ENCODE measurements at places on chromosomes 4 and X.

DNA sequence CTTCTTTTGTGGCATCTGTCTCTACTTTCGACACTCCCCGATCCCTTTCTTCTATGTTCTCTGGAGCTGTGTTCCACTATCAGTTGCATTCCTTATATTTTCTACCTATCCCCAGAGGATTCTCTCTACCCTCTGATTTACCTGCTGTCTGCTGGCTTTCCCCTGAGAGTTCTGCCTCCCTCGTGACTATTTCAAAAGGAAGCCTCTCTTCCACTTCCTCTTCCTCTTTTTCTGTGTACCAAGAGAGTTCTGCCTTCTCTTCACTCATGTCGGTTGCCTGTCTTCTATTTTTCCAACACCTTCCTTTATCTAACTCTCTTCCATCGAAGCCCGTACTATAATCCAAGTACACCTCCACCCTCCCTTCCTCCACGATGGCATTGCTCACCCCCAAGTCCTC is 631.7 kb downstream of the SMARCA1 start:
- no peak for DNase-seq

- DNase-seq, result no peak
These were observed 132.7 kb downstream of the BTC start for GRCh38 chr4:74661427-74662201.

DNA sequence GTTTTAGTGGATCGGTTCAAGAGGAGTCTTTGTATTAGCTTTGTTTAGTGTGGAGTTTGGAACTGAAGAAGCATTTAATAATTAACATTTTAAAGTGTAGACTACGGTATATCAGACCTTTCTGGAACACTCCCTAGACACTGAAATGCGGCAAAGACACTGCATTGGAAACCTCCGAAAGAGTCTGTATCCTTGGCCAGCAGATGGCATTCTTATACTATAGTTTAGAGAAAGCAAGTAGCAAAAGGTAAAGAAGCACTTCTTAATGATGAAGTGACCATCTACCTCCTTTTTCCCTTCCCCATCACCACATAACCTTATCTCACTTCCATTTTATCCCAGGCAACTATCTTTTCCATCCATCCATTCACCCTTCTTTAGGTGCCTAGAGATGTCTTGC is 7.6 kb downstream of the FABP2 start:
- no peak for DNase-seq

GRCh38 chr4:86442881-86443280 is 83.0 kb upstream of the MAPK10 start:
- DNase-seq, result no peak

GRCh38 chr4:1239141-1239949 is 9.6 kb downstream of the CTBP1 start:
- DNase-seq, result no peak

GRCh38 chrX:149845385-149845784 is 35.6 kb upstream of the MAGEA8 start:
- DNase-seq, result no peak

- no peak for DNase-seq
These were observed 81.2 kb downstream of the APOOL start for GRCh38 chrX:85084770-85085393.

- DNase-seq, result no peak
These were observed 59.4 kb downstream of the TSC22D3 start for GRCh38 chrX:107716118-107716684.

GRCh38 chr4:83022724-83023450 is 12.1 kb upstream of the COPS4 start:
- DNase-seq, result no peak

DNA sequence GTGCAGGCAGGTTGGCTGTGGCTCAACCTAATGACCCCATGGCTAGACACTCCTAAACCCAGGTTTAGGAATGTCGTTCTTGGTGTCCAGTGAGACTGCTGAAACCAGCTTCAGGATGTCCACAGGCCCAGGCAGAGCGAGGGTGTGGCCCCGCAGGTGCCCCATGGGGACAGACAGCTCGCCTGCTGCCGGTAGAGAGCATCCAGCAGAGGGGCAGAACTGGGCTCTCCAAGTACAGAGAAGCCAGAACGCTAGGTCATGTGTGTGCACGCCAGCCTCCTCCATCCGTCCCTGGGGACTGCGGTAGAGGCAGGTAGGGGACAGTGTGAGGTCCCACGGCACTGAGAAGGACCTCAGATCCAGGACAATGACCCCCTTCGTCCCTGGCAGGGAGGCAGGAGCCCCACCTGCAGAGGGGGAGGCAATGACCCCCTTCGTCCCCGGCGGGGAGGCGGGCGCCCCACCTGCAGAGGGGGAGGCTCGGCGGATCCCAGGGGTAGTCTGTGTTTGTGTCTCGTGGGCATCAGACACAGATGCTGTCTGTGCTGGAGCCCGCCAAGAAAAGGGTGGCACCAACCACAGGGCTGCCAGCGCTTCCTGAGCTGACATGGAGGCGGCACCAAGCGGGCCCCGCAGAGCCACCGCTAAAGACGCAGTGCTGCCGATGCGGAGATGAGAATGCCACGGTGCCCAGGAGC is 118.4 kb downstream of the FAM53A start:
- DNase-seq, result no peak

DNA sequence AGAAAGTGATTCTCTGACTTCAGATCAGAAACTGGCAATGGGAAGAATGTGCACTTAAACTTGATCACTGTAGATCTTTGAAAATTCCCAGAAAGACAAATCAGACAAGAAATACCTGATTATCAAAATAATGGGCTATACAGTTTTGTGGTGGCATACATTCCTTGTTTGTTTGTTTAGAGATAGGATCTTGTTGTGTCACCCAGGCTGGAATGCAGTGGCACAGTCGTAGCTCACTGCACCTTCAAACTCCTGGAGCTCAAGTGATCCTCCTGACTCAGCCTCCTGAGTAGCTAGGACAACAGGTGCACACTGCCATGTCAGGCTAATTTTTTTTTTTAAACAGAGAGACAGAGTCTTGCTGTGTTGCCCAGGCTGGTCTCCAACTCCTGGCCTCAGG is 81.0 kb upstream of the SPRY1 start:
- no peak for DNase-seq

DNA sequence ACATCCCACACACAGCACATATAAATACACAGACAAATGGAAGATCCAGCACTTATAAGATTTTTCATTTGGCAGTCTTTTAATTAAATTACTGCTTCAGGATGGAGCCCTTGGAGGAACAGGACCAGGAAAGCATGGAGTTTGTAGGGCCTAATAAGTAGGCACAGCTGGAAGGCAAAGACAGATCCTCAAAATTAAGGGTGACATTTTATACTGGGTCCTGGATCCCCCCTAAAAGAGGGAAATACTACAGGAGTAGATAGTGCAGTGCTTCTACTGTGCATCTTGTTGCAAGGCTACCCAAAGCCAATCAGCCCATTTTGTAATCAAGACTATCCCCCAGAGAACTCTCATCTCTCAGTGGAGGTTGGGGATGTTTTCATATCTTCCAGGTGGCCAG is 1860.7 kb upstream of the PCDH10 start:
- DNase-seq, result no peak

DNA sequence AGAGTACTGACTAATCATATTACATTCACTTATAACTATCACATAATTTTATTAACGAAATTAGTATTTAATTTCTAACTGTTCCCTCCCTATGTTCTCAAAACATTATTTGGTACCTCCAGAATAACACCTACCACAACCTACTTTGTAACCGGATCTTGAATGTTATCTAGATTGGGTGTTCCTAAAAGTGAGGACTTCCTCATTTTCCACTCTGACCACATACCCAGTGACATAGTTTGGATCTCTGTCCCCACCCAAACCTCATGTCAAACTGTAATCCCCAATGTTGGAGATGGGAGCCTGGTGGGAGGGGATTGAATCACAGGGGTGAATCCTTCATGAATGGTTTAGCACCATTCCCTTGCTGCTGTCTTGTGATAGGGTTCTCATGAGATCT is 21.8 kb downstream of the NR3C2 start:
- no peak for DNase-seq

DNA sequence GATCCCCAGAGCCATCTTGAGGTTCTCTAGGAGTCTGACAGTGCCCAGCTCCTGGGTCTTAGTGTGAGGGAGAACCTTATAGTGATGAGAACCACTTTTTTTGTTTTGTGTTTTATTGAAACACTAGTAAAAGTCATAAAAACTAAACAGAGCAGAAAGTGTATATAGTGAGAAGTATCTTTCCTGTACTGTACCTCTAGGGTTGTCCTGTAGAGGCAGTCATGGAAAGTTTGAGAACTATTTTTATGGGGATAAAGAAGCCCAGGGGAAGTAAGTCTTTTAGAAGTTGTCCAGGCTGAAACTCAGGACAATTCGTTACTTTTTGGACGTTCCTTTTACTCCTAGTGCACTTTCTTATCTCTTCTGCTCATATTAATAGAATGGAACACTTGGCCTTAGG is 40.9 kb downstream of the ADH5 start:
- no peak for DNase-seq

DNA sequence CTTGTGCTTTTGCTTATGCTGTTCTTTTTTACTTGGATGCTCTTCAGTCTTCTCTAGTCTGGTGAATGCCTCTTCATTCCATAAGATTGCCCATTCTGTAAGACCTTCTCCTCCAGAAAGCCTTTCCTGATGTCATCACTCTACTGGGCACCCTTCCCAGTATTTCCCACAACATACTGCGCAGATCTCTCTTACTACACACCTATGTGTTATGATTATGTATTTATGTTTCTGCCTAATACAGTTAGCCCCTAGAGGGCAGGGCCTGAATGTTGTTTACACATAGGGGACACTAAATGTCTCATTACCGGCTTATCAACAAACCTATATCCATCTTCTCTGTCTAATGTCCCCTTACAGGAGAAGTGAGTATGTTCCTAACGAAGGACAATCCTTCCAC is 21.1 kb downstream of the AIFM1 start:
- no peak for DNase-seq

- DNase-seq, result no peak
These were observed 665.7 kb upstream of the ACTRT1 start for GRCh38 chrX:128717635-128718578.

DNA sequence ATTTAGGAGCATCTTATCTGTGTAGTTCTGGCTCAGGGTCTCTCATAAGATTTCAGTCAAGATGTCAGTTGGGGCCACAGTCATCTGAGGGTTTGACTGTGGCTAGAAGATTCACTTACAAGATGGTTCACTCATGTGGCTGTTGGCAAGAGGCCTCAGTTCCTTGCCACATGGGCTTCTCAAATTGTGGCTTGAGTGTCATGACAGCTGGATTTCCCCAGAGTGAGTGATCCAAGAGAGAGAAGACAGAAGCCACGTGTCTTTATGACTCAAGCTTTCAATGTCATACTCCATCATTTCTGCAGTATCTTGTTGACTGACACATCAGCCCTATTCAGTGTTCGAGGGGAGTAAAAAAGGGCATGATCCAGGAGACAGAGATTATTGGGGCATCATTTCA is 131.3 kb upstream of the AP1S2 start:
- no peak for DNase-seq

DNA sequence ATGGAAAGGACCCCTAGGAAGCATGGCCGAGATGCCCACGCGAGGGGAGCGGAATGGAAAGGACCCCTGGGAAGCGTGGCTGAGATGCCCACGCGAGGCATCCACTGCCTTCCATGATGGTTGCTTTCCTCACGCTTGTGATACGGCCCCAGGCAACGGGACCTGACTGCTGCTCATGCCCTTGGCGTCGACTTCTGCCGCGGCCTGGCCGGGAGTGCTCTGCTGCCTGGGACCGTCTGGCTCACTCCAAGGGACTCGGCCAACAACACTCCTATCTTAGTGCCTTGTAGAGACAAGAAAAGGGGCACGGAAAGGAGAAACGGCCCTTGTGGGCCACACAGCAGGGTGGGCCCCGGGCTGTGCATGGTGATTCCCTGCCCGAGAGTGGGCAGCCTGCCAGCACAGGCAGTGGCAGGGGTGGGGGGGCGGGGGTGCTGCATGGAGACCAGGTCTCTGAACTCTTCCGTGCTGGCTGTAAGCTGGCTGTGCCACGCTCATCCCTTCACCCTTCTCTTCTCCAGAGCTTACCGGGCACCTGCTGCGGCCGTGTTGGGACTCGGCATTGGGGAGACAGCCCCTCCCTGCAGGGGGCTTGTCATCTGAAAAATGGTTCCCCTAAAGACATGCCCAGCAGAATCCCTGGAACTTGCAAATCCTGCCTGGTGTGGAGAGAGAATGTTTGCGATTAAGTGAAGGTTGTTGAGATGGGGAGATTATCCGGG is 38.6 kb upstream of the HMX1 start:
- no peak for DNase-seq

DNA sequence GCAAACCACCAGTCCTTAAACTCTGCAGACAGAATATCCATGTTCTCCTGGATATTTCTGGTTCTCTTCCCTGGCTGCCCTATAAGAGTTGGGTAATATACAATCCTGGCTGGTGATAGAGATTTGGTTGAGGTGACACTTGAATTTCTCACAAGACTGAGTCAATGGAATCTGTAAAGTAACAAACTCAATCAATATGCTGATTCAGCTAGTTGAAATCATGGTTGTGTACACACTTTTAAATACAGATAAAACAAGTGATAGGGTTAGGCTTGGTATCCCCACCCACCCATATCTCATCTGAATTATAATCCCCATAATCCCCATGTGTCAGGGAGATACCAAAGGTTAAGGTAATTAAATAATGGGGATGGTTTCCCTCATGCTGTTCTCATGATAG is 349.2 kb upstream of the MAD2L1 start:
- DNase-seq, result no peak

DNA sequence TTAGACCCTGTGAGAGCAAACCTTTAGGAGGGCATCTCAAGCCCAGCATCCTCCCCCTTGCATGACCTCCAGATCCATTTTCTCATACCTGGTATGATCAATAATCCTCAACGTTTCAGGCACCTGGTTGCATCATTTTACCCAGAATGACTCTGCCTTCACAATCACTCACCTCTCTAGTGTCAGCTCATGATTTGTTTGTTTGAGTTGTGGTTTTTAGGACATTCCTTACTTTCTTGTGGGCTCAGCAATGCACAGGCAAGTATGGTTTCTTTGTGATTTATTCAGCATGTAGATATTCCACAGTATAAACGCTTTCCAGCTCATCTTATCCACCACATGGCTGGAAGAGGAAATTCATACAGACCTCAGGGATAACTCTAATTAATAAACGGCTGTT is 93.6 kb upstream of the CPEB2 start:
- no peak for DNase-seq

DNA sequence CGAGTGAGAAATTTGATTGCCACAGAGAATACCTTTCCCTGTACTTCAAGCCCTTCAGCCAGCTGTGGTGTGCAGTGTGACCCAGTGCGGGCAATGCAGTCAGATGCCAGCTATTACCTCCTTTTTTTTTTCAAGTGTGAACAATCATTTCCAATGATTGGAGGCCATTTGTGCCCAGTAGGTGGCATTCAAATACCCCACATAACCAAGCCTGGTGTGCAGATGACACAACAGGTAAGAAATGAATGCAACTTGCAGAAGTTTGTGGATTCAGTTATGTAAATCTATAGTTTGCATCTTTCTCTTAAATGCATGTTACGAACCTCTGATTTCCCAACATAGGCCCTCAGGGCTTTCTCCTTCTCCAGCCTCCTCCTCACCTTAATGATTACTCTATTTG is 98.0 kb downstream of the CLCN4 start:
- DNase-seq, result no peak
